ENCODE measurements at places on chromosomes 1 and 21.

- DNase-seq: no peak
Observed at GRCh38 chr1:177044390-177044789, 120.1 kb downstream of the ASTN1 start.

GRCh38 chr1:154170547-154171222, 15.8 kb upstream of the NUP210L start:
- DNase-seq: no peak

DNA sequence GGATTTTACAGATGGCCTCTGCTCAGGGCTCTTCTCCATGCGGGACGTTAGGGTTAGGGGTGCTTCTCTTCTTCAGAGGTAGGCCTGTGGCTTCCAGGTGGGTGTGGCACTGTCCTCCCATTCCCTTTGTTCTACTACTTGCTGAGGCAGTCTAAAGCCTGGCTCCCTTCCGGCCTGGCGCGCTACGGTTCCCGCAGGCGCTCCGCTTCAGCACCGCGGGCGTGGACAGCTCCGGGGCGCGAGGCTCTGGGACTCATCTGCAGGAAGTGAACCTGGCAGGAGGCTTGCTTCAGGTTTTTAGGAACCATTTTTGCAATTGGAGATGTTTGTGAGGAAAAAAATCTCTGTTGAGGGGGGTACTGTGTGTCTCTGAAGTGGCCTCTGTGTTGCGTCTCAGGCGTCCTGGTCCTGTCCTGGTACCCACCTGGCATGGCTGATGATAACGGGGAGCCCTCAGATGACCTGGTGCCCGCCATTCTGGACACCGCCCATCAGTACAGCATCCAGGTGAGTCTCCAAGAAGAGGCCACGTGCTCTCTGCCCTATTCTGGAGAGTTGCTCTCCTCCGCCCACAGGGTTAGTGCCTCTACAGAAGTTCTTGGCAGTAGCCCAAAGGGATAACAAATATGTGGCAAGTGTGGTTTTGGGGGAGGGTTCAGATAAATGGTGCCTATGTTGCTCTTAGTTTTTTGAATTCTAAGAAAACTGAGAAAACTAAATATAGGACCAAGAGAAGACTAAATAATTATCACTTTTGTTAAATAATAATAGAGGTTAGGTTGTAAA, 1.9 kb downstream of the MANEAL start:
- DNase-seq: no peak

- no peak for DNase-seq
Observed at GRCh38 chr1:147491098-147491497, 50.2 kb upstream of the BCL9 start.

- no peak for DNase-seq
Observed at GRCh38 chr1:26598890-26599289, 69.3 kb downstream of the RPS6KA1 start.

DNA sequence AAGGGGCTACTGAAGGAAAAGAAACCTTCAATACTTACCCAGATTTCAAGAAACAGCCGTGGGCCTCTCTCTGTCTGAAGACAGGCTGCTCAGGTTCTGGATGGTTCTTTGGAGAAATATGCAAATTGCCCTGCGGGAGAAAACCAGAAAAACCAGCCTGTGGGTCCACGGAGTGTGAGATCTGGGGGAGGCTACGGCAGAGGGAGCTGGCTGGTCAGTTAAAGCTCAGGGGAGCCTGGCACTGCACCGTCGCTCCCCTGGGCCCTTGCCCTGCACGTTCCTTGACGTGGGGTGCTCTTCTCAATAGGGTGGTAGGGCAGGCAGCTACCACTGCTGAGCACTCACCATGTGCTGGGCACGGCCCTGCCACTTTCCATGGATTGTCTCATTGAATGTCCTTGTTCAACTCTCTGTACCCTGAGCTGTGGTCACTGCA, 12.7 kb downstream of the TMCO4 start:
- DNase-seq: no peak

DNA sequence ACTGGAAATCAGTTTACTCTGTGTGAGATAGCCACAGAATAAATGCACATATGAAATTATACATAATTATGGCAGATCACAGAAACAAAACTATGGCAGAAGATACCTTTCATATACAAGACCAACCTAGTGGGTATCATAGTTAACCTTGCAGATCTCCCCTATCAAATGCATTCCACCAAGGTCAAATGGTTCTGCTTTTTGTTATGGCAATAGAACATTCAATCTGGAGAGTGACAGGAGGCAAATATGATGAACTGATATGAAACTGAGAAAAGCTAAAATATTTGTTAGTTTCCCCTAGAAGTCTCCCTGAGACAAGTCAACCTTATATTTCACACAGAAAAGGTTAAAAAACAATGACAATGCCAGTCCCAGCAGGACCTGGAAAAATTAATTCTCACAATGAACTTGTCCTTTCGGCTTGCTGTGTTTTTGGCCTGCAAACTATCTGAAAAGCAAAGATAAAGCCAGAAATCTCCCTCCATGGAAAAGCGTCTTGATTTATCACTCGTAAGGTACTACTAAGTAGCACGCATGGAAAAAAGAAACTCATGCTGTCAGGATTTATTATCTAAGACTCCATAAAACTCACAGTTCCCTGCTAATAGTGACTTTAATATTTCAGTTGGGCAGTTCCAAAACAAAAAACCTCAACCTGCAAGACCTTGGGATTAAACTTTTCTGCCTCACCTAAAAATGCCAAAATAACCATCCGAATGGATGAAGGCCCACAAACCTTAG, 174.3 kb downstream of the TGFBR3 start:
- no peak for DNase-seq

DNA sequence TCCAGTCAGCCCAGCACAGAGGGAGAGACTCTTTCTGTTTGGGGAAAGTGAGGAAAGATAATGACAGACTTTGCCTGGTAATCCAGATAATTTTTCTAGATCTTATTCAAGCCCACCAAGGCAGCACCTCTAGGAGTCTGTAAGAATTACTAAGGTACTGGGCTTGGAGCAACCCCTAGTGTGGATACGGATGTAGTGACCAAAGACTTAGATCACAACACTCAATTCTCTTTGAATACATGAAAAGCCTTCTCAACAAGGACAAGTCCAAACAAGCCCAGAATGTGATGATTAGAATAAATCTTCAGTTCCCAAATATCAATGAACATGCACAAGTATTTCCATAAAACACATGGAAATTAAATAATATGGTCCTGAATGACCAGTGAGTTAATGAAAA, 206.9 kb downstream of the MRPL39 start:
- no peak for DNase-seq

GRCh38 chr1:68196676-68197075, 35.6 kb downstream of the WLS start:
- DNase-seq: no peak

DNA sequence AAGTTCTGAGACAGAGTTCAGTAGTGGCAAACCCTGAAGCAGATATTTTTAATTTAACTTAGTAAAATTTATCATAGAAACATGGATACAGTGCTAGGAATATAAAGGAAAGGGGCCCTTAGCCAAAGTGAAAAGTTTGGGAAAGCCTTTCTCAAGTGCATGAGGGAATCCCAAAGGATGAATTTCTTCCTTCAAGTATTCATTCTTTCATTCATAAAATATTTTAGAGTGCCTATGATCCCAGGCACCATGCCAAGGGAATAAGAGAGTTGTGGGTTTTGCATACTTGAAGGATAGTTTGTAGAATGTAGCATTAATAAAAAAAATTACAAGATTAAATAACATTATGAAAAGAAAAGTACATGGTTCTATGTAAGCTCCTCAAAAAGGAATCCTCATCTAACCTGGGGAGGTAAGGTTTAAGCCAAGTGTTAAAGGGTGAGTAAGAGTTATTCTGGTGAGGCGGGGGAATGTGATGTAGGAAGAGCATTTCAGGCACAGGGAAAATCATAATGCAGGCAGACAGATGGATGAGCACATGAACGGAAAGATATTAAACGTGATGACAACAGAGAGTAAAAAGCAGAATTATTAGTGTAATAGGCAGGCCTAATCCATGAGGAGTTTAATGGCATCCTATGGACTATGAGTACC, 40.4 kb upstream of the NTNG1 start:
- DNase-seq: no peak

DNA sequence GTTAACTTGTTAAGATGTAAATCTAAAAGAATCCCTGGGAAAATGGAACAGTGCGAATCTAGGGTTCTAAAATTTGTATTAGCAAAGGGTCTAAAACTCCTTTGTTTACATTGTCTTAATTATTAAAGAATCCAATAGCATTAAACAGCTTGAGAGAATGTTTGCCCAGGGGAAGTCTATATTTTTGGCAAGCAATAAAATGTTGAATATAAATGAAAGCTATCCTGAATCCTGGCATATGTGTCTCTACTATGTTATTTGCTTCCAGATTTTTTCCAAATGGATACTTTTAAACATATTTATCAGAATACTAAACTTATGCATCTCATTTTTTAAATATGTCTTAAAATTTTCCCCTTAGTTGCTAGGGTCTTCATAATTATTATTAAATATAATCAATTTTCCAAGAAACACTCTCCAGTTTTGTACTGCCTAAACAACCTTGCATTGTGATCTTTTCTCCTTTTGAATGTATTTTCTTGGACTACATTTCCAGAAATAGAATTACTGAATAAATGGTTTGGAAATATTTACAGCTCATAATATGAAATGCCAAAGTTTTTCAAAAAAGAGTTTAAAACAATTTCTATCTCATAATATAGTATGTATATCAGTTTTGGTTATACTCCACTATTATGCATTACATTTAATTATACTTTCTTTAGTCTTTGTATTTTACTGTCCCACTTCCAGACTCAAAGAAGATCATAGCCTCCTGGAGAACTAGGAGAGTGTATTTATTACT, 304.8 kb downstream of the USP25 start:
- DNase-seq: no peak

DNA sequence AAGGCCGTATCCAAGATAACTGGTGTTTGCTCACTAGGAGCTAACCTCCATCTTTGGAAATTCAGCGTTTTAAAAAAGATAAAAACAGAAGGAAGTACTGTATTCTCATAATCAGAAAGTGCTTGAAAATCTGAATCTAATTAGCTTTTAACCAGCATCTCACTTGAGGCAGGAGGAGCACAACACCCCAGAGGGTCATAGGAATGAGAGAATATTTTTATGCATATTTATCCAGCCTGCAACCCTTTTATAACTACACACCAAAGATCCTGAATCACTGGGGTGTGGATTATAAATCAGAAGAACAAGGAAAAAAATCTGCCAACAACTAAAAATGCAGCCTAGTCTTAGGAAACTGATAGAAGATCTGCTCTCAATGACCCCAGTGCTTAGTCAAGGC, 68.0 kb upstream of the PTCH2 start:
- DNase-seq: no peak

DNA sequence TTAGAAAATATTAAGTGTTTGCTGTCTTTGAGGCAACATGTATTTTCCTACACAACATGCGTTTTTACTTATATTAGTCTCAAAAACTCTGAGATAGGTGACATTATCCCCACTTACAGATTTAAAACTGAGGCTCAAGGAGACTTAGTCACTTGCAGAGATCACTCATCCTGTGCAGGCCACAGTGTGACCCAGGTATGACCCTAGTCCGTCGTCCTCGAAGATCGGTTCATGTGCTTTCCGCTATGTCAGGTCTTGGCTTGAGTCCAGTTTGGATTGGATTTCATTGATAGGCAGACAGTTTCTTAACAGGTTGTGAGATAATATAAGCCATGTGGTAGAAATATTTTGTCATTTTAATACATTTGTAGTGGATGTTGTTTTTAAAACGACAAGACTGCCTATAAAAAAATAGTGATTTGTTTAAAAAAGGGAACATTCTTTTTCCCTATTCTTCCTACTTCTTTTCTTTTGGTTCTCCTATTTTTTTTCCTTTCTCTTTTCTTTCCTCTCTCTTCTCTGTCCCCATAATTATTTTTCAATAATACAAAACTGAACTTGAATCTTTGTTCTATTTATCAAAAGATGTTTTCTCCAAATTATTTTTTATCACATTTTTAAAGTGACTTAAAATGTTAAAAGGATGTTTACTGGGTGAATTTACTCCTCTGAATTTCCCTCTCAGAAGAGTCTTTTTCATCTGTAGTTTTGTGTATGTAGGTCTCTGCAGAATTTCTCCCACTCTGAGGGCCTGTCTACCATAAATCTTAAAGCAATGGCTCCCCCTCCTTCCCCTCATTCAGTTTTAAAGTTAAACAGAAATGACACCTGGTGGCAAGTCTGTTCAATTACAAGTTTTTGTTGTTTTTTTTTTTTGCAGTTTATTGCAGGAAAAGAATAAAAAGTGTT, 81.8 kb downstream of the PHTF1 start:
- no peak for DNase-seq

GRCh38 chr1:26097696-26098095, 13.9 kb upstream of the PDIK1L start:
- no peak for DNase-seq

- DNase-seq: no peak
Observed at GRCh38 chr21:42039911-42040351, 29.8 kb upstream of the ZBTB21 start.

DNA sequence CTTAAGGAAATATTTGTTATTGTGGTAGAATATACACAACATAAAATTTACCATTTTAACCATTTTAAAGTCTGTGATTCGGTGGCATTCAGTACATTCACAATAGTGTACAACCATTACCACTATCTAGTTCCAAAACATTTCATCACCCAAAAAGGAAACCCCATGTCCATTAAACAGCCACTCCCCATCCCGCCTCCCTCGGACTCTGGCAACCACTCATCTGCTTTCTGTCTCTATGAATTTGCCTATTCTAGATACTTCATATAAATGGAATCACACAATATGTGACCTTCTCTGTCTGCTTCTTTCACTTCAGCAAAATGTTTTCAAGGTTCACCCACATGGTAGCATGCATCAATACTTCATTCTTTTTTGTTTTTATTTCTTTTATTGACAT, 51.3 kb downstream of the PTP4A2 start:
- DNase-seq: no peak

DNA sequence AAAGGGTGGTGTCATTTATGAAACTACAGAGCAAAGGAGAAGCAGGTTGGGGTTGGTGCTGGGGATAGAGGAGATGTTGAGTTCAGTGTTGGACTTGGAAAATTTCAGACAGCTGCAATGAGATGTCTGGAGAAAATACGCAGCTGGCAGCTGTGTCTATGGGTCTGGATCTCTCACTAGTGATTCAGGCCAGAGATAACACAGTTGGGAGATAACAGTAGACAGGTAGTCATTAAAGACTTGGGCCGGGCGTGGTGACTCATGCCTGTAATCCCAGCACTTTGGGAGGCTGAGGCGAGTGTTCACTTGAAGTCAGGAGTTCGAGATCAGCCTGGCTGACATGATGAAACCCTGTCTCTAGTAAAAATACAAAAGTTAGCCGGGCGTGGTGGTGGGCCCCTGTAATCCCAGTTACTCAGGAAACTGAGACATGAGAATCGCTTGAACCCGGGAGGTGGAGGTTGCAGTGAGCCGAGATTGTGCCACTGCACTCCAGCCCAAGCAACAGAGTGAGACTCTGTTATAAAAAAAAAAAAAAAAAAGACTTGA, 2.5 kb upstream of the TFAP2E start:
- no peak for DNase-seq
